Hematopoietic multipotent progenitor cell treated with erythropoietin and hydrocortisone succinate and interleukin-3 and kit ligand, for 6 days (in vitro differentiated cells): ENCODE measurements at places on chromosomes 2 and 18.
A peak's percentile ranks its signal among the peaks of the same experiment; 100 is the strongest.

DNA sequence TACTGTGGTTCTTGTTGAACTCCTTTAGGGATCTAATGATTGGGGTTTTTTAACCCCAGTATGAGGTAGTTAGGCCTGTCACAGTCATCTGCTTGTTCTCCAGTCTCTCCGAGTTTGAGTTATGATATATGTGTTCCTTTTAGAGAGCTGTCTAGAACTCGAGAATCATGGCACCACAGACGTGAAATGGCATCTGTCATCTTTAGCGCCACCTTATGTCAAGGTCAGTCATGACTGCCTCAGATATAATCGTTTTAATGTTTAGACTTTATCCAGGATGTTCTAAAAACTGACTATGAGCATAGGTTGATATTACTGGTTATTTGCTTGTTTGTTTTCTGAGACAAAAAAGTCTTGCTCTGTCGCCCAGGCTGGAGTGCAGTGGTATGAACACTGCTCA is 112.2 kb downstream of the CEP192 start:
- peak; percentile 46 for DNase-seq

DNA sequence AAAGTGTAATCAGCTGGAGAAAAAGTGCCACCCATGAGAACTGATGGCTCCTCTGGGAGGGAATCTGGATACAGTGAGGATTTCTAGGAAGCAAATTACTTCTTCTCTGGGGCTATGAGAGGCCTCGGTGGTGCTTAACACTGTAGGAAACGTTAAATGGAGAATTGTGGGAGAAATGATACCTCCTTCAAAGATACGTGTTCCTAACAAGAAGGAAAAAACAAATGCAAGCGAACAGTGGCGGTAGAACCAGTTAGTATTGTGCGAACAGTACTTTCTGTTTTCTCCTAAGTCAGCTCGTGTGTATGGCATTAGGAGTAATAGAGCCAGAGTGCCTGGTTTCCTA is 587 bp upstream of the MTIF2 start:
- DNase-seq: peak; percentile 45

- no peak for DNase-seq
Observed at GRCh38 chr2:104046466-104046865, 807.4 kb upstream of the POU3F3 start.

- peak; percentile 62 for DNase-seq
Observed at GRCh38 chr2:73984922-73985307, 205 bp downstream of the TET3 start.

- DNase-seq: no peak
Observed at GRCh38 chr2:224162122-224162521, 123.0 kb upstream of the SERPINE2 start.

DNA sequence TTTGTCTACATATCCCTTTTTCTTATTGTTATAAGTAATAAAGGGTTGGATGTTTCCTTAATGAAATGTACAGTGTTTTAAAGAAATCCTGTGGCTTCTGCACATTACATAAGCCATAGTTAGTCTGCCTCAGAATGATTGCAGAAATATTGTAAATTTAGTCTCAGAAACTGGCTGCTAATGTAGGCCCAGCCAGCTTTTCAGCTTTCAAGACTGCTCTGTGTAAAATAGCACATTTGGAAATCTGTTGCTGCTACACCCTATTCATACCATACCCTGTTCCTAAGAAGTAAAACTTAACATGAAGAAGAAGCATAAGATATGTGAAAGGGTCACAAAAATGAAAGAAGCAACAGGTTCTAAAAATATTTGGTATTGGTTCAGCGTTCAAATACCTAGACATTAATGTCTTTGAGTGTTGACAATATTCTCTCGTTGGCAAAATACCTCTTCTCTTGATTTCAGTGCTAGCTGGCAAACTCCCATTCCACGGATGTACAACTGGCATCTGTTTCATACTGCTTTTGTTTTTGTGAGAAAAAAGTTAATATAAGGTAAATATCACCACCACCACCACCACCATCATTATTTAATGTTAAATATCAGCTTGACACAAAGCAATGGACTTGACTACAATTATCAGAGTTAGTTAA is 19.2 kb upstream of the NCKAP1 start:
- no peak for DNase-seq

- no peak for DNase-seq
Observed at GRCh38 chr2:151097128-151097527, 164.5 kb downstream of the RBM43 start.

- no peak for DNase-seq
Observed at GRCh38 chr18:48050176-48050575, 119.7 kb upstream of the SMAD2 start.
